Sciatic nerve (tissue), 2 donors: ENCODE measurements at places on chromosomes 5 and 9.

GRCh38 chr9:18495065-18495464 lies 21.1 kb downstream of the ADAMTSL1 start:
- no peak for DNase-seq

DNA sequence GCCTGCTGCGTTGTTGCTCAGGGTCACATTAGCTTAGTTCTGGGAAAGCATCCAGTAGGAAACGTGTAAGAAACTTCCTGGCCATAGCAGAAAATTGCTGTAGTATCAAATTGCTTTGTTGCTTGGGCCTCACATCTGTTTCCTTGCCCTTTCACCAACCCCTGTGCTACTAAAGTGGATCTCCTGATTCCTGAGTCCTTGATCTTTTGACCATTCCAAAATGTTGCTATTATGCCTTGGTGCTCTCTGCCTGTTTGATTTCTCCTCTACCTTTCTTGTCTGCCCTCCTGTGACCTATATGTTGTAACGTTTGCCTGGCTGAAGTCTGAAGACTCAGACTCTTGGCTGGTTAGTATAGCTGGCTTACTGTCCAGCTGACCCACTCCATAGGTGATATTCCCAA lies 350.5 kb downstream of the ADGRV1 start:
- no peak for DNase-seq

DNA sequence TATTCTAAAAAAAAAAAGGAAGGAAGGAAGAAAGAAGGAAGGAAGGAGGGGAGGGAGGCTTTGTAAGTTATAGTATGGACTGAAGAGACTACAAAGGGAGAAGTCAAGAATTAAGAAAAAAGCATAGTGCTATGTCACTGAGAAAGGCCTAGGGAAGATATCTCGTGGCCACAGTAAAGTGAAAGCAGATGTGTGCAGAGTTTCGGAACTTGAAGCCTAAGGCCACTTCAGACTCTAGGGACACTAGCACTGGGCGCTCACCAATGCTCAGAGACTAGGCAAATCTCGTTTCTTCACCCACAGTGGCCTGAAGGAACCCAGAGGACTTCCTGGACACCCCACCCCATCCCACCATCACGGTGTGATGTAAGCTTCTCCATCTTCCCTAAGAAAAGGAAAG lies 181.4 kb upstream of the TRPM3 start:
- DNase-seq = no peak

- DNase-seq = no peak
Observed at GRCh38 chr5:57696825-57697570, 214.4 kb upstream of the ACTBL2 start.

- DNase-seq = no peak
Observed at GRCh38 chr9:85478847-85479246, 262.9 kb downstream of the AGTPBP1 start.

- DNase-seq = no peak
Observed at GRCh38 chr5:140213370-140213983, 38.5 kb downstream of the CYSTM1 start.

GRCh38 chr5:68194386-68194785 lies 21.2 kb upstream of the PIK3R1 start:
- DNase-seq = no peak

GRCh38 chr9:84300271-84300670 lies 40.3 kb downstream of the SLC28A3 start:
- no peak for DNase-seq

DNA sequence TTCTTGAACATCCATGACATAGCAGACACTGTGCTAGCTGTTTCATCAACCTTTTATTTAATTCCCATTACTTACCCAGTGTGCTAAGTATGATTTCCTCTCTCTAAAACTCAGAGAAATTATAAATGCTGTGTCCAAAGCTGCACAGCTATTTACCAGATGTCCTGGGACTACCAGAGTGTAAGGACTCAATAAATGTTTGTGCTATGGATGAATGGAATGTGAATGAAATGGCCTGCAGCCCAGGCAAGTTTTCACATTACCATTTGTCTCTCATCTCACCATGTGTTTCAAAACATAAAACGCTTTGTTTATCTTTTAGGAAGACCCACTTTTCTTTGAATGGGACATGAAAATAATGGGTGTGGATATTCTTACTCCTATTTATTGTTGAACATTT lies 96.2 kb downstream of the ARHGEF28 start:
- no peak for DNase-seq

GRCh38 chr5:35316611-35317274 lies 86.5 kb upstream of the PRLR start:
- DNase-seq = no peak

DNA sequence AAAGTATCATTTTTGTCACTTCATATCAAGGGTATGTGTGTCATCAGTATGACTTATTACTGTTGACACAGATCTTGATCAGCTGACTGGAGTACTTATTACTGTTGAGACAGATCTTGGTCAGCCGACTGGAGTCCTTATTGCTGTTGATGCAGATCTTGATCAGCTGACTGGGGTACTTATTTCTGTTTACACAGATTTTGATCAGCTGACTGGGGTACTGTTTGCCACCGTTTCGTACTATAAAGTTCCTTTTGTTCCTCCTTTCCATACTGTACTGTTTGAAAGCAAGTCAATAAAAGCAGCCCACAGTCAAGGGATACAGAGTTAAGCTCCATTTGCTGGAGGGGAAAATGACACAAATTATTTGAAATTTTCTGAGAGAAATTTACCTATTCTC lies 347.3 kb downstream of the CDH12 start:
- DNase-seq = no peak

DNA sequence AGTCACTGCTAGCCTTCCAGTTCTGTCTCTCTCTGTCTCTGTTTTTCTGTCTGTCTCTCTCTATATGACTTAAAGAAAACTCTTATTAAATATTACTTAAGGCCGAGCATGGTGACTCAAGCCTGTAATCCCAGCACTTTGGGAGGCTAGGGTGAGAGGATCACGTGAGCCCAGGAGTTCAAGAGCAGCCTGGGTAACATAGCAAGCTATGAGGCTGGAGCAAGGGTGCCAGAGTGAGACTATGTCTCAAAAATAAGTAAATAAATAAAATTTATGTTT lies 1.7 kb upstream of the GBGT1 start:
- no peak for DNase-seq

GRCh38 chr5:142322403-142322746 lies 2.4 kb downstream of the SPRY4 start:
- no peak for DNase-seq

GRCh38 chr5:17766031-17766430 lies 131.8 kb downstream of the TAF11L14 start:
- DNase-seq = no peak

- no peak for DNase-seq
Observed at GRCh38 chr5:74126294-74126693, 500.3 kb downstream of the ARHGEF28 start.

DNA sequence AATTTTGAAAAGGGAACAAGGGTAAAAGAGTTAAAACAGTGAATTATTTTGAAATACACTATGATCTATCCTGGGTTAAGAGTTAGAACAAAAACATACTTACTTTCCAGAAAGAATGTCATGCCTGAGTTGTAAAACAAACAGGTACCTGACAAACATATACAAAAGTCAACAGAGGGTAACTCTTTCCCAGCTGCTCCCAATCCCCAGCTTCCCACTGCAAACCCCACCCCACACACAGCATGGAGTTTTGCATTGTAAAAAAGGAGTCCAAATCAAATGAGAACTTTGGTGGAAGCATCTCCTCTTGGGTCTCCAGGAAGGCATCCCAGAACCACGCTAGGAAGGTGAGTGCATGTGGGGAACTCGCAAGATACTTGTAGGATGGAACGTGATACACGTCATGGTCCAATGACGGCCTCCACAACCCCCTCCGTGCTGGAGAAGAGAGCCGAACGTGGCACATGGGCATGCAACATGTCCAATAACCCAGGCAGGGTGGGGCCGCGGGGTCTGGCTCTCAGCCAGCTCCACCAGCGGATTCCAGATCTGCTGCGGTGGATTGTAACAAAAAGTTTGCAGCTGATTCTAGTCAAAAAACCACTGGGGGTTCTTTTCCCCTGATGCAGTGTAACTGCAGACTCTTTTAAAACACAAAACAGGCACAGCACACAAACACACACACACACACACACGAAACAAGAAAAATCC lies 55.8 kb downstream of the EPB41L4B start:
- DNase-seq = no peak

- no peak for DNase-seq
Observed at GRCh38 chr5:154444556-154445421, 1.0 kb upstream of the SAP30L start.

GRCh38 chr5:125717209-125717608 lies 706.0 kb upstream of the GRAMD2B start:
- no peak for DNase-seq
